Cardiac septum (tissue), 1 donor: ENCODE measurements at places on chromosomes 6 and 20. TPM values are rescaled to one million over a fixed set of nuclear protein-coding genes. Genes with fewer than 3 reads are reported as not detected.

GRCh38 chr20:38633577-38634093 is 32.0 kb downstream of the ARHGAP40 start:
- DNase-seq = no peak

DNMT3B gene
- 0.62 TPM for total RNA-seq

MUC21 gene
- total RNA-seq = not detected

GRCh38 chr20:48571949-48572847 is 255.6 kb downstream of the PREX1 start:
- no peak for DNase-seq
